ENCODE measurements at places on chromosomes 12 and 14. TPM values are rescaled to one million over a fixed set of nuclear protein-coding genes. Genes with fewer than 3 reads are reported as not detected.

DNA sequence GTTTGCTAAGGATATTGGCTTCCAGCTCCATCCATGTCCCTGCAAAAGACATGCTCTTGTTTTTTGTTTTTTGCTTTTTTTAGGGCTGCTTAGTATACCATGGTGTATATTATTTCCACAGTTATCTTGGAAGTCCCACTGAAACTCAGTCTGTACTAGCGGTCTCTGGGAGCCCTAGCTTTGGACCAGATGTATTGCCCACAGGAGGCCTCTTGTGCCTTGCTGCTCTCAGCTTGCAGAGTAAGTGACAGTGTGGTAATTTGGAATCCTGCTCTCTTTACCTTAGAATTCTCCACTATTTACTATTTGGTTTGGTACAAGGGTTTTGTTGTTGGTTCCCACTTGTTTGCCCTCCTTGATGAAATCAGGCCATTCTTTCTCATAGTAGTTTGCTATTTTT, 1022.9 kb downstream of the LRFN5 start:
- H3K4me3 ChIP-seq, result no peak overlapping the region
- no peaks in the 10 kb centered on the region for H3K36me3 ChIP-seq
- no peak overlapping the region for H3K27ac ChIP-seq
- H3K4me1 ChIP-seq, result no peaks in the 10 kb centered on the region
- no peak for DNase-seq
- H3K27me3 ChIP-seq, result no peaks in the 10 kb centered on the region

DNA sequence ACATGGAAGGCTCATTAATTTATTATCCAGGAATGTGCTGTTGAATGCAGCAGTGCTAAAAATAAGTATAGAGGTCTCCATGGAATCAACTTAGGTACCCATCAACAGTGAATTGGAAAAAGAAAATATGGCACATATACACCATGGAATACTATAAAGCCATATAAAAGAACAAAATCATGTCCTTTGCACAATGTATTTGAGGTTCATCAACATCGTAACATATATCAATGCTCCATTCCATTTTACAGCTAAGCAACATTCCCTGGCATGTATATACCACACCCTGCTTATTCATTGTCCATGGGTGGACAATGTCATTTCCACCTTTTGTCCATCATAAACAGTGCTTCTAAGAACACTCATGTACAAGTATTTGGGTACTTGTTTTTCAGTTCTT, 147.8 kb upstream of the RASSF8 start:
- no peak overlapping the region for H3K27ac ChIP-seq
- no peaks in the 10 kb centered on the region for H3K4me1 ChIP-seq
- H3K36me3 ChIP-seq, result no peaks in the 10 kb centered on the region
- DNase-seq, result no peak
- no peak overlapping the region for H3K4me3 ChIP-seq

DNA sequence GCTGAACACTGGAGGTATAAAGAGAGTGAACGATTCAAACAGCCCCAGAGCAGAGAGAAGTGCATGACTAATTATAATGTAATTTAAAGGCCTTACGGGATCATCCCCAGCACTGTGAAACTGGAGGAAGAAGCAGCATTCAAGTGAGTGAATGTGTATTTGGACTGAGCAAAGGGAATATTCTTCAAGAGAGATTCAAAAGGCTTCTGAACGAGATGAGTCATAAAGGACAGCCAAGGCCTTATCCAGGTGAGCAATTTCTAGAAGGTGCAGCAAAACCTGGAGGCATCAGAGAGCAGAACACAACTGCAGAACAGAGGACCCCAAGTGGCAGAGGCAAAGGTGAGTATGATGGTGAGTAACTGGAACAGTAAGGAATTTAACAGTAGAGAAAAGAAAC, 127.2 kb downstream of the BCAT1 start:
- H3K36me3 ChIP-seq, result no peaks in the 10 kb centered on the region
- DNase-seq, result no peak
- H3K4me3 ChIP-seq, result no peak overlapping the region
- no peaks in the 10 kb centered on the region for H3K4me1 ChIP-seq

DNA sequence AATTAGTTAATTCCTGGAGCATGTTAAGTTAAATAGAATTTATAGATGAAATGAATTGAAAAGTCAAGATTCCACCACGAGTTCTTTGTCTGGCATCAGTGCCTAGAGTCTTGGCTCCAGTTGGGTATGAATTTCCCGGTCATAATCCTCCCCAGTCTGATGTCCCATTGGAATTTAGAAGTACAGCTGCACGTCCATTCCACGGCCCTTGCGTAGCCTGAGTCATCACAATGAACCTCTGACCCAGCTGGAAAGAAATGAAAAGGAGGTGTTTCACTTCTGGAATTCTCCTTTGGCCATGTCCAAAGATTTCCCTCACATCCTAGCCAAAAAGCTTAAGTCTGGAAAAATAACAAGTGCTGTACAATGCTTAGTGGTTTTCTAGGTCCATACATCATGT, 122.7 kb downstream of the KICS2 start:
- no peaks in the 10 kb centered on the region for H3K4me1 ChIP-seq
- H3K4me3 ChIP-seq, result no peak overlapping the region
- DNase-seq, result no peak
- H3K27ac ChIP-seq, result no peak overlapping the region
- peaks cover 11% of the 10 kb centered on the region for H3K36me3 ChIP-seq
- no peaks in the 10 kb centered on the region for H3K27me3 ChIP-seq

DNA sequence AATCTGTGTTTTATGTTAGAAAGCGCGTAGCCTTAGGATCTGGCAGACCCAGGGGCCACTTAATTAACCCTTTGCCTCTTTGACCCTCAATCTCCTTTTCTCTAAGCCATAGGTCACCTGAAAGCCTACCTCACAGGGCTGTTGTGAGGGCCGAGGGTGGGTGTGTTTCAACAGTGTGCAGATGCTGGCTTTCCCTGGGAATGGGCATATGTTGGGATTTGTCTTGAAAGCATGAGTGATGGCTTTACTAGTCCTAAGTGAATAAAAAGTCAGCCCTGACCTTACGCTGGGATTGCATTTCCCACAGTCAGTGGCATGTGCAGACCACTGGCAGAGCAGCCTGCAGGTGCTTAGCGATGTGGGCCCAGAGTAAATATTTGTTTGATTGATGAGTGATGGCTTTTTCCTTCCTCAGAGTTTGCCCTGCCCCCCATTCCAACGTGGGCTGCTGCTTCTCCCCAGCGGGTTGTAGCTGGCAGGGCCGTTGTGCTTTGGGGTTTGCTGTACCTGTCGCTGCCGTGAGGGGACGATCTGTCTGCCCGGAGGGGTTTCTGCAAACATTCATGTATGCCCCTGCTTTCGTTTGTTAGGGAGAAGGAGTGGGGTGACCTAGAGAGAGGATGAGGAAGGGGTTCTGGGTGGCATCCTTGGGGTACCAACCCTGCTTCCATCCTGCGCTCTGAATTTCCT, 31.5 kb downstream of the MEG3 start:
- H3K4me3 ChIP-seq, result no peak overlapping the region
- peaks cover 5% of the 10 kb centered on the region for H3K36me3 ChIP-seq
- H3K27ac ChIP-seq, result no peak overlapping the region
- no peak for DNase-seq

DNA sequence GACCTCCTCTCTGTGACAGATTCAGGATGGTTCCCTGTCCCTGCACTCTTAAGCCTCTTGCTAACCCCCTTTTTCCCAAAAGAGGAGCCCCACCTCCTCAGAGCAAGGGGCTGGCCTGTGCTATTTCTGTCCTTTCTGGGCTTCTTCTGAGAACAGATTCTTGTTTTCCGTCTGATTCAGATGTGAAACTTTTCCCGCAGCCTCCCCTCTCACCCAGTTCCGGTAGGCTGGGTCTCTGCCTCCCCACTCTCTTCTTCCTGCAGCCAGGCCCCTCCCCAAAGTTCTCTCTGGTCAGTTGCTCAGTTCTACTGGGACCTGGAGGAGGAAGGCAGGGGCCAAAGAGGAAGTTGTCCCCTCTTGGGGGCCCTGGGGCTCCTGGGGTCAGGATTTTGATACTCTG, 11.8 kb downstream of the PDE1B start:
- no peak overlapping the region for H3K4me3 ChIP-seq
- peaks cover 4% of the 10 kb centered on the region for H3K4me1 ChIP-seq
- H3K27ac ChIP-seq, result no peak overlapping the region
- H3K27me3 ChIP-seq, result no peaks in the 10 kb centered on the region

DNA sequence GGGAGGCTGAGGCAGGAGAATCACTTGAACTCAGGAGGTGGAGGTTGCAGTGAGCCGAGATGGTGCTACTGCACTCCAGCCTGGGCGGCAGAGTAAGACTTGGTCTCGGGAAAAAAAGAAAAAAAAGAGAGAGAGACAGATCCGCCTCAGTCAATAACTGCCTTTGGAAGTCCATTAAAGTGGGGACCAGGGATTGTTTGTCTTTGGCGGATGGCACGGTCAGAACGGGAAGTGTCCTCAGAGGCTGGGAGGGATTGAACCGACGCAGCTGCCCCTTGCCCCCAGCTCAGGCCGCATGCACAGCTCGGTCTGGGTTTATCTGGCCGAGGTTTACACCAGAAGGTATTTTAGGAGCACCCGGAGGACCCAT, 54.4 kb downstream of the TESC start:
- H3K27ac ChIP-seq, result no peak overlapping the region
- H3K36me3 ChIP-seq, result no peaks in the 10 kb centered on the region
- H3K4me3 ChIP-seq, result no peak overlapping the region

- no peak for DNase-seq
- H3K4me3 ChIP-seq, result peak overlapping the region; percentile 73
- no peaks in the 10 kb centered on the region for H3K36me3 ChIP-seq
- H3K27me3 ChIP-seq, result no peaks in the 10 kb centered on the region
- H3K27ac ChIP-seq, result no peak overlapping the region
These were observed 891 bp downstream of the RPS6KL1 start for GRCh38 chr14:74921987-74922751.

DNA sequence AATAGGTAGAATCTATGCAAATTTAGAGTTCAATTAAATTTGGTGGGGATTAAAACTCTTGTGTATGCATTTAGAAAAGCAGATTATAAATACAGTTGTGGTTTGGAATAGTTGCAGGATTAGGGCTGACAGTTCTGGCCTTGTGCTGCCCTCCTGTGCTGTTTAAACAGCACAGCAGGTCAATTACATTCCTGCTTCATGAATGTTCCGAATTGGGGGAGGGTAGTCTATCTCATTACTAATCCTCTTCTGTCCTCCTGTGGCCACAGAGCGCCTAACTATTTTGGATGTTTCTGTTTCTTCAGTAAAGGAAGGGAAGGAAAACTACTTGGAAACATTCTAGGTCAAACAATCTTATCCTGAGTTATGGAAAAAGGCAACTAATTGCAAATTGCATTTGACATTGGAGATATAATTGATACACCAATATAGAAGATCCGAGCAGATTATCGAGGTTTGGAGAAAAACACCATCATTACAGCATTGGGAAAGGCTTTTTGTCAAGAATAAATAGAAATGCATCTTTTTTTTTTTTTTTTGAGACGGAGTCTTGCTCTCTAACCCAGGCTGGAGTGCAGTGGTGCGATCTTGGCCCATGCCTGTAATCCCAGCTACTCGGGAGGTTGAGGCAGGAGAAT, 8.7 kb upstream of the GPR19 start:
- H3K36me3 ChIP-seq, result no peaks in the 10 kb centered on the region
- H3K27ac ChIP-seq, result no peak overlapping the region
- peak; percentile 82 for DNase-seq
- H3K4me1 ChIP-seq, result no peaks in the 10 kb centered on the region

- DNase-seq, result no peak
- H3K36me3 ChIP-seq, result no peaks in the 10 kb centered on the region
- H3K27me3 ChIP-seq, result no peaks in the 10 kb centered on the region
These were observed 10.6 kb upstream of the PKP2 start for GRCh38 chr12:32907166-32907565.

GRCh38 chr14:36096090-36096489, 80.4 kb downstream of the PTCSC3 start:
- no peak overlapping the region for H3K27ac ChIP-seq
- no peaks in the 10 kb centered on the region for H3K36me3 ChIP-seq
- H3K4me1 ChIP-seq, result no peaks in the 10 kb centered on the region
- no peaks in the 10 kb centered on the region for H3K27me3 ChIP-seq

Gene ANG
- polyA plus RNA-seq, result 16.8 TPM

Gene POTEG
- not detected for polyA plus RNA-seq

Gene SINHCAF
- 78.6 TPM for polyA plus RNA-seq

Gene FANCM
- polyA plus RNA-seq, result 1.8 TPM

Gene OTX2
- polyA plus RNA-seq, result not detected

Gene RNF10
- 76.8 TPM for polyA plus RNA-seq
